Activated CD8-positive, alpha-beta memory T cell treated with anti-CD3 and anti-CD28 coated beads, Interleukin-2, amount 10 ng/mL, durations not matched to agents 7 days and 5 days (primary cell): ENCODE measurements at places on chromosomes 16 and 17.

- DNase-seq, result no peak
Measured at GRCh38 chr16:10624527-10624926, 44.1 kb upstream of the EMP2 start.

GRCh38 chr17:42334677-42335076 is 46.4 kb downstream of the STAT5A start:
- DNase-seq, result no peak

GRCh38 chr17:50206604-50207293 is 5.3 kb upstream of the COL1A1 start:
- no peak for DNase-seq

DNA sequence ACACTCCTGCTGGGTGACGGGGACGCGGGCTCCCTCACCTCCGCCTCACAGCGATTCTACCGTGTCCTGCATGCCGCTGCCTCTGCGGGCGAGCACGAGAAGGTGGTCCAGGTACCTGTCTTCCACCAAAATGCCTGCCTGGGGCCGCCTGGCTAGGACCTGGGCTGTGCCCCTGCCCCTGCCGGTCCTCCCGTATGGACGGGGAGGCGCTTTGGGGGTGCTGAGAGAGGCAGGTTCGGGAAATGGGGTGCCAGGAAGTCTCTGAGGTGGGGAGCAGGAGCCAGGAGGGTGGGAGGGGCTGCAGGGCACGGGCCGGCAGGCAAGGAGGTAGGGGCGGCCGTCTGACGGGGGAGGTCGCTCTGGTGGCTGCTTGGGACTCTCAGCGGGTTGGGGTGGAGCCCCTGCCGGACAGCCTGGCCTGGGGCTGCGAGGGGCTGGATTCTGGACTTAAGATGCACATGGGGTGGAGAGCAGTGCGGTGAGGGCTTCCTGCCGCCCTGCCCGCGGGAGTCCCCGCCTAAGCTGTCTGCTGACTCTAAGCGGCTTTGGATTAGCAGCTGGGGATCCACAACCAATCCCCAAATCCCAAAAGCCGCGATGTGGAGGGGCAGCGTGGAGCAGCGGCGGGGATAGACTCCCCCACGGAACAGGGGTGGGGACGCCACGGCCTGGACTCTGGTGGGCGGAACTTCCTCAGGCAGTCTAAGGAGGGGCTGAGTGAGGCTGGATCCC is 5.8 kb downstream of the CHTF18 start:
- DNase-seq, result no peak
